ENCODE measurements at places on chromosomes 4 and X.

DNA sequence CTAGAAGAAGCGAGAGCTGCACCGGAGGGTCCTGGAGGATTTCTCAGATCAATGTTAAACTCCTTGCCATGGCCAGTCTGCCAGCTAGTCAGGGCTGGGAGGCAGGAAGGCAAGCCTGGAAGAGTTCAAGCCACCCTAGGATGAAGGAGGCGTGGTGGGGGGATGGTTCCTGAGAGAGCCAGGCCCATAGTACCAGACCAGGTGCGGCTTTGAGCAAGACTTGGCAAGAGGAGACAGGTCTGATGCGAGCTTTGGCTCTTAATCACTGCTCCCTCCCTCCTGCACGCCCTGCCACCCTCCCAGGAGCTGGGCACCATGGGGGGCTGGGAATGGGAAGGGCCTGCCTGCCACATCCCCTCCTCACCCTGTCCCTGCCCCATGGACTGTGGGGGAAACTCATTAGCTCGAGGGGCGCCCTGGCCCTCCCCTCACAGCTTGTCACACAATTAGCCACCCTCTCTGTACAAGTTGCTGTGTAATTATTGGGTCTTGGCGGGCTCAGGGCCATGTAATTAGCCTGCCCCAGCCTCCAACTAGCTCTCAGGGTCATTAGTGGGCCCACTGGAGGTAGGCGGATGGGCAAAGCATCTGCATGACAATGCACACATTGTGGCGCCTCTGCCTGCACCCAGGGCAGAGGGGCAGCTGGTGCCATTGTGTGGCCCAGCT is 50.3 kb downstream of the EFNB1 start:
- no peak for DNase-seq

- DNase-seq, result no peak
These were observed 27.1 kb downstream of the FAM47E start for GRCh38 chr4:76278583-76278982.

DNA sequence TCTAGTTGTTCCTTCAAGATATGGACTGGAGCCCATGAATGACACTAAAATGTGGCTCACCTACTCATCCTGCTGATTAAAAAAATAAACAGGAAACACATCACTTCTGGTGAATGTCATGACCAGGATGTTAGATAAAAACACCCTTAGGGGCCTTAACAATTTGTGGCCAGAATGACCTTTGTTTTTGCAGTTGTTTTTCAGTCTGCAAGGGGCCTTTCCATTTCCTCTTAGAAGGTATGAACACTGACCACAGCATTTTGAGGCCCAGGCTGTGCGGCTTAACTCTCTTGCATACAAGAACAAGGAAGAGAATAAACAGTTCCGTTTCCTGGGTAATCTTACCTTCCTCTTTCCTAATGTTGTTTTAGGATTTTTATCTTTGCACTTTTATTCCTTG is 113.2 kb downstream of the IL1RAPL2 start:
- no peak for DNase-seq

DNA sequence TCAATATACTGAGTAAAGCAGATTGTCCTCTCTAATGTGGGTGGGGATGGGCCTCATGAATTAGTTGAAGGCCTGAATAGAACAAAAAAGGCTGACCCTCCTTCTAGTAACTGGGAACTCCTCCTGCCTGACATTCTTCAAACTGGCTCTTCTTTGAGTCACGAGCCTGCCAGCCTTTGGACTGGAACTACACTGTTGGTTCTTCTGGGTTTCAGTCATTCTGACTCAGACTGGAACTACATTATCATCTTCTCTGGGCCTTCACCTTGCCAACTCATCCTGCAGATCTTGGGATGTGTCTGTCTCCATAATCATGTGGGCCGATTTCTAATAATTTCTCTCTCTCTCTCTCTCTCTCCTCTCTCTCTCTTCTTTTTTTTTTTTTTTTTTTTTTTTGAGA is 26.9 kb upstream of the CT47C1 start:
- DNase-seq, result no peak

DNA sequence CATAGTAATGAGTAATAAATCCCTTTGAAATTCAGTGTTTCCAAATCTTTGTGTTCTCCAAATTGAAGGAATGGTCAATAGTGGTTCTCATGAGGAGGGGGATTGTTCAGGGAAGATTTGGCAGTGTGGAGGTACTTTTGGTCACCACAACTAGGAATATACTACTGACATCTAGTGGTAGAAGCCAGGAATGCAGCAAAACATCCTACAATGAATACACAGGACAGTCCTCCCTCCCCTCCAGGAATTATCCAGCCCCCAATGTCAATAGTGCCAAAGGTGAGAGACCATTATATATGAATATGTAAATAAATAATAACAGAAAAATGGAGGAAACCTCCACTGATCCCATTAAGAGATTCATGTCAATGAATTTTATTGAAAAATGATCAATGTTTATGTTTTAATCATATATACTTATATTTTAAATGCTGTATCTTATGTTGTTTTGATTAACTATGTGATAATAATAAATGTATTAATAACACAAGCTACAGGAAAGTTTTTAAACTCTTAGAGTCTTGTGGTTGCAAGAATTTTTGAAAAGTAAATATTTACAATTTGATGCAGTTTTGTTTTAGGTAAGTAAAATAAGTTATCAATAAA is 14.4 kb upstream of the FAM9A start:
- DNase-seq, result peak; percentile 13

DNA sequence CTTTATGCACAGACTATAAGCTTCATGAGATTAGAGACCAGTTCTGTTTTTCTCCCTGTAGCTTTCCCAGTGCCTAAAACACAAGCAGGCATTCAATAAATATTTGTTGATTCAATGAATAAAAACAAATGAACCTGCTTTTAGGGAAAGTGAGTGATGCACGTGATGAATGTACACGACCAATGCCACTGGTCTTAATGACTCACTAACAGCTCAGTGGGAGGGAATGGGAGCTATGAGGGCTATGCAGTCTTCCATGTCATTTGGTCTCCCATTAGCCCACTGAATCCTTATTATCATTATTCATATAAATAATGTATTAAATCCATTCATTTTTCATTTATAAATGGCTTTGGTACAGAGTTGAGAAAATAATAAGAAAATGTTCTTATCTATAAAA is 247.4 kb downstream of the FBXO8 start:
- peak; percentile 18 for DNase-seq

GRCh38 chr4:110484767-110485166 is 8.8 kb downstream of the ENPEP start:
- DNase-seq, result peak; percentile 92

DNA sequence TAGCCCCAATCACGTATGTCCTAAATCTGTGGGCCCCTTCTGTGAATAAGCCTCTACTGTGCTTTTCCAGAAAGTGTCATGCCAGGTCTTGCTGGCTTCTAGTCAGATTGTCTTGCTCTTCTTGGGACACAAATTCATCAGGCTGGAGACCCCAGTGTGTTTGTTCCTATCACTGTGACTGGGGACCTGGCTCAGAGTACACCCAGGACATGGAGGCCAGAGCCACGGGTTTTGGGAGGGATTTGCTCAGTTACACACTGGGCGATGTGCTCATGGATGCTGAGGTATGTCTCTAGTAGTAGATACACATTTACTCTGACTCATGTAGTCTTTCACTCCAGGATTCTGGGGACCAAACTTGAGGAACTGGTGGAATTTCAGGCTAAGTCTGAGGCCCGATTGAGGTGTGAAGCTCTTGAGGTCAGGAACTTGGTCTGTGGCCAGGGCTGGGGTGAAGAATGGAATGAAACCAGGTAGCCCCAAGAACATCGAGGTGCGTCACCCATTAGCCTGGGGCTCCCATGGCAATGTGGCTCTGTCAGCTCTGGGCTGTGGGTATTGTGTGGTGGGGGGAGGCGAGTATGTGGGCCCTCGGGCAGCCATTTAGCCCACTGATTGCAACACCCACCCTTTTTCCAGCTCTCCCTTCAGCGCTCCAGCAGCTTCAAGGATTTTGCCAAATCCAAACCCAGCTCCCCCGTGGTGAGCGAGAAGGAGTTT is 7.7 kb downstream of the SASH3 start:
- DNase-seq, result no peak

GRCh38 chrX:129690435-129690834 is 35.7 kb upstream of the APLN start:
- no peak for DNase-seq

GRCh38 chr4:152719801-152720556 is 40.2 kb upstream of the TMEM154 start:
- DNase-seq, result no peak

DNA sequence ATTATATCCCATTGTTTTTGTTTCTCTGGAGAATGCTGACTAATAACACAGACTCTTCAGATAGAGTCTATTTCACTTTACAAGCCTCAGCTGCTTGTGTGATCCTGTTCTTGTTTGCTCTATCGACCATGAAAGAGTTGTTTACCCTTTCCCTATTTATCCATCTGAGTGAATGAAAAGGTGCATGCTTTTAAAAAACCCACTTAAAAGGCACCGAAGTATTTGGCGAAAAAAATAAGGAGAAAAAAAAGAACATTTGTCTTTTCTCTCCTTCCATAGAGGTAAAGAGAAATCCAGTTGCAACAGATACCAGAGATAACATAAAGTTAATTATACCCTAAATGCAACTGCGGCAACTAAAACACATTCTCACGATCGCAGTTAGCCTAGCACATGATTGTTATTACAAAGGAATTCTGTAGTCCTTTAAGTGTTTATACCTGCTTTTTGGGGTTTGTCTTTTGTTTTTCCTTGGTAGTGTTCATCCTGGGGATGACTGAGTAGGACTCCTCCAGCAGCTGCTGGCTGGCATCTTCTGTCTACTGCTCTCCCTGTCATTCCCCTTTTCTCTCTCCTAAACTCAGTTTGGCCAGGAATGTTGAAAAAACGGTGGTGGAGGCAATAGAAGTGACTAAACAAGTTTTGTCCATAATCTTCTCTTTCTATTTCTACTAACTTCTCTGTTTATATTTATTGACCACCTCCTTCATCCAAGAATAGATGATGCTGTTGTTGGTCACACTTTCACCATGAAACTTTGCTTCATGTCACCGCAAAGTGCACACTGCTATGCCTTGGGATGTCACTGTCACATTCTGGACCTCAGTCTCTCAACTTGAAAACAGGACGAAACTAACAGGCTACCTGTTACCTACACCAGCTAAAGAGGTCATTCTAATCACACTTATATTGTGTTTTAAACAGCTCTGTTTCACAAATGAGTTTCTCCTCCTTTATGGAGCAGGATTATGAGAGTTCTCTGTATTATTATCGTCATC is 41.9 kb upstream of the FRAS1 start:
- peak; percentile 29 for DNase-seq

GRCh38 chr4:184968366-184968765 is 49.9 kb upstream of the HELT start:
- no peak for DNase-seq

DNA sequence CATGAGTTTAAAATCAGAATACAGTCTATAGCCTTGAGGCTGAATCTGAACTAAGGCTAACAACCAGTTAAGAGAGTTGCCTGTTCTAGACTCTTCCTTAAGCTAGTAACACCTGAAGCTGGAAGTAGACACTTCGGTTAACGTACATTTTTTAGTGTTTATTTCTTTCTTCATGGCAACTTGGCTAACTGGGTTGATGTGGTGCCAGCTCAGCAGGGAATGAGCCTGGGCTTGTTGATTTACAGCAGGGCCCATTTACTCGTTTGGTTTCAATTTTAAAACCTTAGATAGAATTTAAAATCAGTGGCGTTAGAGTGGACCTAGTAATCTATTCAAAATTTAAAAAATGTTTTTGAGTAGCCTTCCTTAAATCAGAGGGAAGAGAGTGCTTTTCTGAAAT is 137.6 kb upstream of the ESX1 start:
- DNase-seq, result no peak

- no peak for DNase-seq
These were observed 623.5 kb downstream of the FSTL5 start for GRCh38 chr4:161540265-161540664.

DNA sequence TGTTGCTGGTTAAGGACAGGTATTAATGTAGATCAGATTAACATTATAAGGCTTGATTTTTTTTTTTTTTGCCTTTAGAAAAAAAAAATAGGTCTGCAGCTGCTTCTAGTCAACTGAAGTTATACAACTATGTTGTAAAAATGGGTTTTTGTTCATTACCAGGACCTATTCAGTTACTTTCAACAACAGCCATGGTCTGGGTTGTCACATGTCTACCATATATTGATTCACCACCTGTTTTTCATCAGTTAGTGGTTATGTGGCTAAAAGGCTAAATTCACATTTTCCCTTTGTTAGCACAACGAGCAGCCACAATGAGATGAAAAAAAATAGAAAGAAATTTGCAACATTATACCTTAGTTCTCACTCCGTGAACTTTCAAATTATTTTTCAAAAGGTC is 45.5 kb downstream of the GLRB start:
- DNase-seq, result peak; percentile 37

GRCh38 chrX:15843960-15844359 is 10.7 kb downstream of the AP1S2 start:
- DNase-seq, result no peak

DNA sequence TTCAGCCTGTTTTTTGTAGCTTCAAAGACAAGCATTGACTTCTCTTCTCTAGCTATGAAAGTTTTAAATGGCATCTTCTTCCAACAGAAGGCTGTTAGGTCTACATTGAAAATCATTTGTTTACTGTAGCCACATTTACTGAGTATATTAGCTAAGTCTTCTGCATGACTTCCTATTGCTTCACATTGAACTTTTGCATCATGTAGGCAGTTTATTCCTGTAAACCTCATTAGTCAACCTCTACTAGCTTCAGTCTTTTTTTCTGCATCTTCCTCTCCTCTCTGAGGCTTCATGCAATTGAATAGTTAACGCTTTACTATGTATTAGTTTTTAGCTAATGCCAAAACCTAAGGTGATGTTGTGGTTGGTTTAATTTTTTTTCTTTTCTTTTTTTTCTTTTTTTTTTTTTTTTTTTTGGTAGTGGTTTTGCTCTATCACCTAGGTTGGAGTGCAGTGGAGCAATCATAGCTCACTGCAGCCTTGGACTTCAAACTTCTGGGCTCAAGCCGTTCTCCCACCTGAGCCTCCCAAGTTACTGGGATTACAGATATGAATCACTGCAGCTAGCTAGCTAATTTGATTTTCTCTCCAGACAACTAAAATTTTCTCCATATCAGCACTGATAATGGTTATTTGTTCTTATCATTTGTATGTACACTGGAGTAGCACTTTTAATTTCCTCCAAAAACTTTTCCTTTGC is 3.4 kb downstream of the UGT2A3 start:
- DNase-seq, result no peak

DNA sequence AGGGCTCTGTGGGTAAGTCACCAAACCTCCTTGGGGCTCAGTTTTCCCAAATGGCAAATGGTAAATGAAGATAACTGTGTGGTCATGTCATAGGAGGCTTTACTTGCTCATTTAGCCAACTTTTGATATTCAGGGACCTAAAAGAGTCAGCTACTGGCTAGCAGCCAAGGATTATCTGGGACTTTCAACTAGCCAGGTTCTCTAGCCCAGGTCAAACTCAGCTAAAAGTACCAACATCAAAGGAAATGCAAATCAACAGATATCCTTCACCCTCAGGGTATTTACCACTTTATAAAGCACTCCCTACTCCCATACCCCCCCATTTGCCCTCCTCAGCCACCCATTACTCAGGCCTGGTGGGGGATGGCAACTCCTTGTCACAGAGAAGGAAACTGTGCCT is 7.5 kb downstream of the AMER1 start:
- no peak for DNase-seq

- DNase-seq, result peak; percentile 45
These were observed 68.0 kb downstream of the NFKB1 start for GRCh38 chr4:102569200-102569599.

GRCh38 chr4:154473497-154473896 is 18.1 kb downstream of the DCHS2 start:
- no peak for DNase-seq

GRCh38 chr4:177699365-177700213 is 257.4 kb upstream of the AGA start:
- DNase-seq, result no peak

All from foreskin fibroblast (primary cell).